Stimulated activated CD4-positive, alpha-beta T cell treated with anti-CD3 and anti-CD28 coated beads, TNF-alpha, amount 100 ng/mL, for 1 hour (primary cell): ENCODE measurements at places on chromosomes 13 and 19.

GRCh38 chr13:44407379-44407778 is 33.8 kb downstream of the SERP2 start:
- no peak for DNase-seq

- no peak for DNase-seq
Observed at GRCh38 chr13:100751826-100752225, 77.2 kb upstream of the TMTC4 start.

DNA sequence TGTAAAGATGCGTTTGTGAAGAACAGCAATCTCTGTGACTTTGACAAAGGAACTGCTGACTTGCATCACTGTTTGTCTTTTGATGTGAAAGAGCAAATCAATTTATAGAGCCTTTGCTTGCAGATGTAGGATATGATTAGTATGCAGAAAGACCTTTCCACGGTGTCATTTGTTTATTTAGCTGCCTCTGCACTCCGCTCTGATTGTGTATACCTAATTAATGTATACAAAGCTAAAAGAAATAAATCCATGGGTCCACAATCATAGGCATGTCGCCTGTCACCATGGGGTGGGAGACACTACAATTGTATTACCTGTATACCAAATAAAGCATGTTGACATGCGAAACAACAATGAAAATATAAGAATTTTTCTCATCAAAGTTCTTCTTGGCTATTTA is 410.7 kb downstream of the MZT1 start:
- DNase-seq = no peak

DNA sequence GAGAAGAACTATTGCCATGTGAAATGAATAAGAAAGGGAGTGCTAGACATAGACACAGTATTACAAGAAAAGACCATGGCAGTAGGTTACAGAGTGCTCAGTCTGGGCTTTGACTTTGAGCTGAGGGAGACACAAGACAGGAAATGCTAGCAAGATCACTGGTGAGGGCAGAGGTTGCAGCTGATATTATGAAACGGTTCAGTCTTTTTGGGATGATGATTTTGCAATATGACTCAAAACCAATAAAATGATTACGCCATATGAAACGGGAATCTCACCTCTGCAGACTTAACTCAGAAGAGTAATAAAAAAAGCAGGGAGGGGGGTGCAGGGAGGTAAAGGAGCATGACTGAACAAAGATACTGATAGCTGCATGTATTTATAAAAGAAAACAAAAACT is 123.1 kb downstream of the RBM26 start:
- DNase-seq = no peak

DNA sequence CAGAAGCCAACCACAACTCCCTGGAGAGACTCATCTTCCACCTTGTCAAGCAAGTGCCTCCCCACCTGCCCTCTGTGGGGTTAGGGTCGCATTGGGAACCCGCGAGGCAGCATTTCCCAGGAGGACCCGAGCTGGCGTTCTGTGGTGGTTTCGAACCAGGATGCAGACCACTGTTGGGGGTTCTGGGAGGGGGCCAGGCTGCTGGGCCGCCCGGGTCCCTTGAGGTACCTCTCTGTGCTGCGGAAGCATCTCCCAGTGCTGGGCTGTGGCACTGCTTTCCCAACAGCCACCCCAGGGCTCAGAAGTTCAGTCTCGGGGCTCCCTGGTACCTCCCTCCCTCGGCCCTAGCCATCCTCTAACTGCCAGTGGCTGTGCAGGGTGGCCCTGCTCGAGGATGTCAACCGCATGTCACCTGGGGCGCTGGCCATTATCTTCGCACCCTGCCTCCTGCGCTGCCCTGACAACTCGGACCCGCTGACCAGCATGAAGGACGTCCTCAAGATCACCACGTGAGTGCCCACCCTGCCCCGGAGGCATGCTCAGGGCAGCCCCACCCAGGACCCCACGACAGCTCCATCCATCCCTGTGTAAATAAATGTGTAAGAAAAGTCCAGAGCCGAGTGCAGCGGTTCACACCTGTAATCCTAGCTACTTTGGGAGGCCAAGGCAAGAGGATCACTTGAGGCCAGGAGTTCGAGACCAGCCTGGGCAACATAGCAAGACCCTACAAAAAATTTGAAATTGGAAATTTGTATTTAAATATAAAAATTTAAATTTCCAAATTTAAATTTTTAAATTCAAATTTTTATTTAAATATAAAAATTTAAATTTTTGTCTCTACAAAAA is 8.2 kb upstream of the USE1 start:
- DNase-seq = no peak

GRCh38 chr13:45473627-45474026 is 8.9 kb downstream of the COG3 start:
- no peak for DNase-seq

GRCh38 chr19:6223461-6224307 is 56.1 kb downstream of the MLLT1 start:
- DNase-seq = no peak

DNA sequence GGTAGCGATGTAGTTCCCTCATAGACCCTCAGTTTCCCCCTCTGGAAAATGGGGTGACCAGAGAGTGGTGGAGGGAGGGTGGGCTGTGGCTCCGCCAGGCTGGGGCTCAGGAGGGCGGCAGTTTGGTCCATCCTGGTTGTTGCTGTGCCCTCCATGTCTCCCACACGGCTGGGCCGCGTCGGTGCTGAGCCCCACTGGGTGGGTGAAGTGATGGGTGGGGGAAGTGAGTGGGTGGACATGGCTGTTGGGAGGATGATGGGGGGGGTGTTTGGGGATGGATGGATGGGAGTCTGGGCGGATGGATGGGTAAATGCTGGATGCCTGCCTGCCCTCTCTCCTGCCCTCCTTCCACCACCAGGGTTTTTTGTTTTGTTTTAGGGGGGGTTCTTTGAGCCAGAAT is 16.6 kb upstream of the EHD2 start:
- DNase-seq = no peak

DNA sequence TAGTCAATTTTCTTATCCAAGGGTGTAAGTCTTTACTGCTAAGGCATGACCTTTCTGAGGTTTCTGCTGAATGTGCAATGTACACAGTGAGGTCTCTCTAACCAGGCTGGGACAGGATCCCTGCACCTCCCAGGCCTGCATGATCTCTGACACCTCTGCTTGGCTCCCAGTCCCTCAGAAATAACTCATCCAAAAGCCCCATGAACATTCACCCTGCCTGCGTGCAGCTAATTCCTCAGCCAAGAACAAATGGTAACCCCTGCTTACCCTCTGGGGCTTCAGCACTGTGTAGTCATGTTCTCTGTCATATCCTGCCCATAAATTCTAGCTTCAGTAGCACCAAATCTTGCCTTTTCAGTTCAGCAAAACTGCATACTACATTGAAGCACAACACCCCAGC is 1146.3 kb upstream of the MIR17HG start:
- no peak for DNase-seq

- DNase-seq = no peak
Observed at GRCh38 chr13:31327182-31327860, 127.5 kb downstream of the B3GLCT start.

DNA sequence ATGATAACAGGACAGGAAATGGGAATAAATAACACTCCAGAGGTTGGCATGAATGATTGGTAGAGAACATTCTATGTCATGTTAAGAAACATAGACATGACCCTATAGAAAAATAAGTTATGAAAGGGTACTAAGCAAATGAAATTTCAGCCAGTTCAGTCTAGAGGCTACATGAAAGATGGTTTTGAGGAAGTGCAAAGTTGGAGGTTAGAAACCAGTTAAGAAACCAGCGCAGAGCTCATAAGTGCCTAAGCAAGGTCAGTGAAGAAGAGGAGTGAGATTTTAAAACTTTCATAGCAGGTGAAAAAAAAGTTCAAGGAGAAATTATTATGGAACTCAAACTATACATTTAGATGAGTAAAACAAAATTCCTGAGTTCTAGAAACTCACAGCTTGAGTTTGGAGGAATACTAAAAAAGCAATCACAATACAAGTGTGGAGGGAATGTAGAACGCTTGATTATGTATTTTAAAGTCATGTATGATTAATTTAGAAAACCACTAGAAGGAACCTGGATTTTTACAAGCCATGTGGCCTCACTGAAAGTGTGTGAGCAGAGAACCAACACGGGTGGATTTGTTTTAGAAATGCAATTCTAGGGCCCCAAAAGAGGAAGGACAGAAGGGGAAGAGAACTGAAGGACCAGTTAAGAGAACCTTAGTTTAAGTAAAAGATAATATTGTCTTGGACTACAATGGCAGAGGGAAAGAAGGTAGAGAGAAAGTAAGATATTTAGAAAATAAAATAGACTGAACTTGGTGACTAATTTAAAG is 162.4 kb downstream of the PCDH20 start:
- DNase-seq = no peak

DNA sequence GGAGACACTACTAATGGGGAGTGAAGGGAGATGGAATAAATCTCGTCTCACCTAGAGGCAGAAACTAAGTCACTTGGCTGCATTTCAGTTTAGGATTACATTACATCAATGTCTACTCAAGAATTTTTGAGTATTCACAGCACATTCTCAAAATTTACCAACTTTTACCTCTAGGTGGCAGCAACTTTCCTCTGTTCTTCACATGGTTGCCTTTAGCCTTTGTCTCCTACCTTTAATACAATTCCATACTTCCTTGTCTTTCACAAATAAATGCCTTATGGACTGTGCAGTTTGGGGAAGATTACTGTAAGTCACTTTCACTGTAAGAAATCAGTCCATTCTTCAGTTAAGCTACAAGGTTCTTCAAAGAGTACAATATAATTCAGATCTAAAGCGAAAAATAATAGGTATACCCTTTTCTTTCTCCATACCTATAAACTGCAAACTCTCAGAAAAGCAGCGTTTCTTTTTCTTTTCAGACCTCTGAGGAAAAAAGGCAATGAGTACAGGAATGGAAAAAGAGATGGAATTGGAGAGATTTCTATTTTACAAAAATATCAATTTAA is 379.4 kb downstream of the KLF12 start:
- DNase-seq = no peak

DNA sequence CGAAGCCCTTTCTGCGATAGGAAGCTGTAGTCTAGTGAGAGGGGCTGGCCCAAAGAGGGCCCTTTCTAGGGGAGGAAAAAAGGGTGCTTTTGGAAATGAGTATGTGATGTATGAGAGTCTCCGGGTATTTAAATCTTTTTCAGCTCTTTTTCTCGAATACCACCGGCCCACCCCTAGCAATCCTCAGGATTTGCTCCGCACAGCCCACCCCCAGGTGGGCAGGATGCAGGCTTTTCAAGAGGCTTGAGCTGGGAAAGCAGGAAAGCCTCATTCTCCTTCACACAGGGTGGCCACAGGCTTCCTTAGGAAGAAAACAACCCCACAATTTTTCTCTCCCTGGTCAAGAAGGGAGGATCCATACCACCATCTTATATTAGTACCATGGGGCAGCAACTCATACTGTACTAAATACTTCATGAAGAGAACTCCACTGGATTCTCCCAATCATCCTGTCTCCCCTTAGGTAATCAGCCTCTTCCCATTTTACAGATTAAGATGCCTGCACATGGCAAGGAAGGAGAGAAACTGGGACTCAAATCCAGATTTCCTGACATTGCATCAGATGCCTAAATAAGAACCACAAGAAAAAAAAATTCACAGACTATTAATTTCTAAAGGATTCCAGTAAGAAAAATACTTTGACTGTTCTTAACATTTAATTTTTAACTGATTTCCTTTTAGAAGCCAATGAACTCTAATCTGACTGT is 84.4 kb downstream of the STK24 start:
- DNase-seq = no peak

- no peak for DNase-seq
Observed at GRCh38 chr13:59016250-59016649, 1147.5 kb downstream of the DIAPH3 start.

- DNase-seq = no peak
Observed at GRCh38 chr19:5624741-5625278, 1.9 kb downstream of the SAFB start.

- no peak for DNase-seq
Observed at GRCh38 chr19:28456708-28457320, 756.1 kb downstream of the UQCRFS1 start.

GRCh38 chr13:113327391-113327765 is 30.3 kb downstream of the LAMP1 start:
- no peak for DNase-seq

- no peak for DNase-seq
Observed at GRCh38 chr13:34401696-34402095, 540.4 kb upstream of the NBEA start.

DNA sequence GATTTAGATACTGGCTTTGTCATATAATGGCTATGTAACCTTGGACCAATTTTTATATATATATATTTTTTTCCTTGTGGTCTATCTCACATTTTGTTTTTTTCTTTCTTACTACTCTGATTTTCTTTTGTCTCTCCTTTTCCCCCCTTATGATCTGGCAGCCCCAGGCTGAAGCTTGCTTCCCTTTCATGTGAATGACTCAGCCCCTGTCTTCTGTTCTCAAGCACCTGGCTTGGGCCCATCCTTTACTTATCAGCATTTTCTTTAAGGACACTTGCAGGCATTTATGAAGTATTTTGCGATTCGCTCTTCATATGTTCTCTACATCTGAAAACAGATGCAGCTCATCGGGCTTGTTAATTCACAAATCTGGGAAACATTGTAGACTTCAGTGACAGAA is 163.6 kb downstream of the SPRY2 start:
- no peak for DNase-seq

DNA sequence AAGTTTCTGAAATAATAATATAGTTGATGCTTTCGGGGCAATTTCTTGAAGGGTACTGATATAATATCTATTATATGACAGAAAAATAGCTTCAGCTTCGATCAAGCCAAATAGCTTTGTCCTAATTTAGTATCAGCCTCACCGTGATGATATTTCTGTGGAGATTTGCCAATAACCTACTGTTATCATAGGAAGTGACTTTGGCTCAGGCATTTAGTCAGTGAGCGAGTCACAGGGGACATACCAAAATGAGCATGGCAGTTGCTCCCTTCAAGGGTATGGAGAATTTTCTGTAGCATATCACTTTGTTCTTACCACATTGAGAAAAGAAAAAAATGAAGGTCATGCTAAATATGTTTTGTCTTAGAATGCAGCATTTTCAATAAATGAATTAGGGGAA is 767.6 kb upstream of the SLITRK1 start:
- no peak for DNase-seq

GRCh38 chr13:91355099-91355825 is 7.8 kb downstream of the MIR17HG start:
- no peak for DNase-seq

GRCh38 chr13:59461411-59461810 is 702.3 kb downstream of the DIAPH3 start:
- DNase-seq = no peak

DNA sequence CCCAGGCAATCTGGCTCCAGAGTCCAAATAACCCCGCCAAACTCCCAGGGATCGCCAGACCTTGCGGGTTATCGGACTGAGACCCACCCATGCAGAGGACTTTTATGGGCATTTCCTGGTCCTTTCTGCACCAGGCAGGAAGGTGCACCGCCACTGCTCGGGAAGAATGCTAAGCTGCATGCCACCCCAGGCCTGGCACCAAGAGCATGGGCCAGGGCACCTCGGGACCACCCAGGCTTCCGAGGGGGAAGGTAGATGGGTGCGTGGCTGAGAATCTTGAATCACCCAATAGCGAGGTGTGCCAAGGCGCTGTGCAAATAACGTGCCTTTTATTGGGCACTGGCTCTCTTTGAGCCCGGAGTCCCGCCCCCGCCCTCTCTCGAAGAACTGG is 422 bp upstream of the ZNF575 start:
- no peak for DNase-seq

GRCh38 chr13:35690581-35691207 is 214.2 kb upstream of the MAB21L1 start:
- DNase-seq = no peak
